ENCODE measurements at places on chromosomes 12 and 14.

GRCh38 chr14:62546862-62547474, 498.3 kb downstream of the KCNH5 start:
- no peak for DNase-seq

DNA sequence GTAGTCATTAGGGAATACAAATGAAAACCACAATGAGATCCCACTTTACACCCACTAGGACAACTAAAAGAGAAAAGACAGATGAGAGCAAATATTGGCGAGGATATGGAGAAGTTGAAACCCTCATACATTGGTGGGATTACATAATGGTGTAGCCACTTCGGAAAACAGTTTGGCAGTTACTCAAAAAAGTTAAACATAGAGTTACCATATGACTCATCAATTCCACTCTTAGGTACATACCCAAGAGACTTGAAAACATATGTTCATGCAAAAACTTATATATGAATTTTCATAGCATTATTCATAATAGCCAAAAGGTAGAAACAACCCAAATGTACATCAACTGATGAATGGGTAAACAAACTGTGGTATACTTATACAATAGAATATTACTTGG, 27.1 kb downstream of the ALDH1L2 start:
- DNase-seq = no peak

DNA sequence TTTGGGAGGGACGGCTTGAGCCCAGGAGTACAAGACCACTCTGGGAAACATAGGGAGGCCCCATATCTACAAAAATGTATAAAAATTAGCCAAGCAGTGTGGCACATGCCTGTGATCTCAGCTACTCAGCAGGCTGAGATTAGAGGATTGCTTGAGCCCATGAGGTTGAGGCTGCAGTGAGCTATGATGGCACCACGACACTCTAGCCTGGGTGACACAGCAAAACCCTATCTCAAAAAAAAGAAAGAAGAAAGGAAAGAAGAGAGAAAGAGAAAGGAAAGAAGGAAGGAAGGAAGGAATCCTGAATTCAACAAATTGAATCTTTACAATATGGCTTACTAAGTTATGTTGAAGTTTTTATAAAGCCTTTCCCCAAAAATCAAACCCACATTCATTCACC, 2.1 kb downstream of the KIF21A start:
- no peak for DNase-seq

DNA sequence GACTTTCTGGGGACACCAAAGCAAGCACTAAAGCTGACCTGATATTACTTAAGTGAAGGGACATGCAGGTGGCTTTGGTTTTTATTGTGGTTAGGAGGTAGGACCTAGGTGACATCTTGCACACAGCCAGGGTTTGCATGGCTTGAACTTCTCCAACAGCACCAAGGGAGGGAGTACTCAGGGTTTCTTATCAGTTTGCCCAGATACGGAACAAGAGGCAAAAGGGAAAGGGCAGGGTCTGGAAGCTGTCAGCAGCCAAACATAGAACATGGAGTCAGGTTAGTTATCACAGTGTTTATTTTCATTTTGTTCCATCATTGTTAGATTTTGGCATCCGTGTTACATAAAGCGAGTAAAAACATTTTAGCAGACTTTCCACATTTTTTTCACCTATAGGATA, 186.3 kb upstream of the CLEC14A start:
- DNase-seq = no peak

GRCh38 chr12:80590085-80590484, 117.3 kb upstream of the MYF6 start:
- no peak for DNase-seq

DNA sequence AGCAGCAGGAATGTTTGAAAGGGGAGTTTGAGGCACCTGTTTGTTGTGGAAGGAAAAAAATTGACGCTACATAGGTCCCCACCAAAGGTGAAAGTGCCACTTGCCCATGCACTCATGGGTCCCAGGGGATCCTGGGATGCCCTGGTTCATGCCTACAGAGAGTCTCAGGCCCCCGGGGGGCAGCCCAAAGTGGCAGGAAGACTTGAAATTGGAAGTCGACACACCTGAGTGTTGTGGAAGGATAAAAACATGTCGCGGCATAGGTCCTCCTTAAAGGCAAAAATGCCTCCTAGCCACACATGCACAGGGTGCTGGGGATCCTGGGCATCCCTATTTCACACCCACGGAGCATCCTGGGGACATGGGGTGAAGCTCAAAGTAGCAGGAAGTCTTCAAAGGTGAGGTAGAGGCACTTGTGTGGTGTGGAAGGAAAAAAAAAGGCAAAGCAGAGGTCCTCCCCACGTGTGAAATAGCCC, 576.1 kb downstream of the ALG10 start:
- no peak for DNase-seq

DNA sequence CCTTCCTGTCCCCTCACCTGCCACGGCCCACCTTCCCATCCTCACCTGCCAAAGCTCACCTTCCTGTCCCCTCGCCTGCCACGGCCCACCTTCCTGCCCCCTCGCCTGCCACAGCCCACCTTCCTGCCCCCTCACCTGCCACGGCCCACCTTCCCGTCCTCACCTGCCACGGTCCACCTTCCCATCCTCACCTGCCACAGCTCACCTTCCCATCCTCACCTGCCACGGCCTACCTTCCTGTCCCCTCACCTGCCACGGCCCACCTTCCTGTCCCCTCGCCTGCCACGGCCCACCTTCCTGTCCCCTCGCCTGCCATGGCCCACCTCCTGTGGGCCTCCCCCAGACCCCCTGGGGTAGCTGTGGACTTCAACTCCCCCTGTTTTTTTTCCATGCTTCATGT, 48.8 kb upstream of the GPR68 start:
- no peak for DNase-seq

- DNase-seq = peak; percentile 3
Measured at GRCh38 chr12:102769323-102769916, 147.6 kb downstream of the PAH start.

Data from DMS 273 treated with DMSO at 0.1 percent for 48 hours (cell line).